ENCODE measurements at places on chromosomes 4 and X. TPM values are rescaled to one million over a fixed set of nuclear protein-coding genes. Genes with fewer than 3 reads are reported as not detected.

The TCP11X2 gene
- not detected for total RNA-seq

The CHRDL1 gene
- not detected for total RNA-seq

The PHF8 gene
- total RNA-seq: 14.7 TPM

The DIPK2B gene
- not detected for total RNA-seq

The NCAPG gene
- total RNA-seq: 26.3 TPM

The GAGE12J gene
- total RNA-seq: not detected

The STARD8 gene
- total RNA-seq: 1.8 TPM

The TMPRSS11B gene
- total RNA-seq: not detected

The PDE5A gene
- total RNA-seq: 0.26 TPM

The FRG2 gene
- total RNA-seq: not detected

The OPN1LW gene
- not detected for total RNA-seq

The NSG1 gene
- 0.86 TPM for total RNA-seq

The SPATA4 gene
- 0.07 TPM for total RNA-seq

The NIPAL1 gene
- total RNA-seq: 0.94 TPM

The TIGD4 gene
- total RNA-seq: 0.20 TPM

The FRG1 gene
- 40.3 TPM for total RNA-seq

The ELMOD2 gene
- total RNA-seq: 8.4 TPM

The ARX gene
- total RNA-seq: 0.12 TPM

The SLC6A8 gene
- 12.0 TPM for total RNA-seq

The SLITRK2 gene
- total RNA-seq: 0.01 TPM

The TMPRSS11A gene
- not detected for total RNA-seq

The RTL5 gene
- total RNA-seq: 2.5 TPM

The SLC7A11 gene
- 33.1 TPM for total RNA-seq

The CT45A5 gene
- 0.19 TPM for total RNA-seq

The USP51 gene
- total RNA-seq: 0.69 TPM

The TEC gene
- 1.3 TPM for total RNA-seq

The GLRA2 gene
- not detected for total RNA-seq

The UNC5C gene
- total RNA-seq: not detected

The CCDC110 gene
- not detected for total RNA-seq

The RAI2 gene
- total RNA-seq: 0.18 TPM

The GABRA4 gene
- total RNA-seq: not detected
